Activated CD8-positive, alpha-beta memory T cell treated with anti-CD3 and anti-CD28 coated beads, Interleukin-2, amount 10 ng/mL, durations not matched to agents 7 days and 5 days (primary cell): ENCODE measurements at places on chromosomes 5 and 9. TPM values are rescaled to one million over a fixed set of nuclear protein-coding genes. Genes with fewer than 3 reads are reported as not detected.

AGXT2 gene
- not detected for total RNA-seq

NUTM2G gene
- not detected for total RNA-seq

TLX3 gene
- not detected for total RNA-seq

GOLM1 gene
- 5.5 TPM for total RNA-seq

NEURL1B gene
- 0.26 TPM for total RNA-seq

DNA sequence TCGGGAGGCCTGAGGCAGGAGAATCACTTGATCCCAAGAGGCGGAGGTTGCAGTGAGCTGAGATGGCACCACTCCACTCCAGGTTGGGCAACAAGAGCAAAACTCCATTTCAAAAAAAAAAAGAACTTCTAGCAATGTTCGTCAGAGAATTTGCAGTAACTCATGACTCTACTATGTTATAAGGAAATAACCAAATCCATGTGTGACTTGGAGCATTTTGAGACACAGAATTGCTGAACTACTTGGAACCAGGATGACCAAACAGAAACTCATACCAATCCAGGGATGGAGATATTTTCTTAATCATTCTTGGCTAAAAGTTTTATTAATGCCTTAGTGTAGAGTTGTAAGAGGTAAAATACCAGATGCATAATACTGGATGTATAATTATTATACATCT lies 99.9 kb upstream of the BNC2 start:
- H3K4me3 ChIP-seq = no peak overlapping the region
- no peaks in the 10 kb centered on the region for H3K4me1 ChIP-seq
- H3K27me3 ChIP-seq = no peaks in the 10 kb centered on the region
- no peak for DNase-seq
- H3K36me3 ChIP-seq = no peaks in the 10 kb centered on the region

CDC20B gene
- 0.75 TPM for total RNA-seq

TAF1L gene
- total RNA-seq = not detected

GRCh38 chr5:61669531-61669930 lies 337.5 kb downstream of the ZSWIM6 start:
- no peak overlapping the region for H3K27ac ChIP-seq
- no peak overlapping the region for H3K4me3 ChIP-seq
- peaks cover 5% of the 10 kb centered on the region for H3K4me1 ChIP-seq
- H3K27me3 ChIP-seq = peaks cover 15% of the 10 kb centered on the region

GRCh38 chr5:111680737-111681413 lies 76.1 kb downstream of the NREP start:
- H3K27me3 ChIP-seq = peaks cover 11% of the 10 kb centered on the region
- DNase-seq = no peak
- no peak overlapping the region for H3K4me3 ChIP-seq
- no peaks in the 10 kb centered on the region for H3K4me1 ChIP-seq
- no peaks in the 10 kb centered on the region for H3K36me3 ChIP-seq

FBP2 gene
- total RNA-seq = not detected

DNA sequence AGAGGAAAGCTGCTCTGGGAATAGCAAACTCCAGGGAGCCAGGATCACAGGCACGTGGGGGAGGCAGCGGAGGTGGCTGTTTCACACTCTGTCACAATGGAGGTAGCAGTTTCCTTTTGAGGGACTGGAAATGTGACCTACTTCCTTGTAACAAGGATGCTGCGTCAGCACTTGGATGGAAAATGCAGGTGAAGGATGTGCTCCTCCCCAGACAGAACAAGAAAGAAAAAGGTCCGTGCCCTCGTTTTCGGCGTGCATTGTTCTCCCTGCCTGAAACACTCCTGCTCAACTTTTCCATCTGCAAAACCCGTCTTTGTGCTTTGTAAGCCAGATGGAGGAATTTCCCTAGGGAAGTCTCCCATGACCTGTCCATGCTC lies 55.1 kb upstream of the SH3PXD2B start:
- peaks cover 8% of the 10 kb centered on the region for H3K27me3 ChIP-seq

DNA sequence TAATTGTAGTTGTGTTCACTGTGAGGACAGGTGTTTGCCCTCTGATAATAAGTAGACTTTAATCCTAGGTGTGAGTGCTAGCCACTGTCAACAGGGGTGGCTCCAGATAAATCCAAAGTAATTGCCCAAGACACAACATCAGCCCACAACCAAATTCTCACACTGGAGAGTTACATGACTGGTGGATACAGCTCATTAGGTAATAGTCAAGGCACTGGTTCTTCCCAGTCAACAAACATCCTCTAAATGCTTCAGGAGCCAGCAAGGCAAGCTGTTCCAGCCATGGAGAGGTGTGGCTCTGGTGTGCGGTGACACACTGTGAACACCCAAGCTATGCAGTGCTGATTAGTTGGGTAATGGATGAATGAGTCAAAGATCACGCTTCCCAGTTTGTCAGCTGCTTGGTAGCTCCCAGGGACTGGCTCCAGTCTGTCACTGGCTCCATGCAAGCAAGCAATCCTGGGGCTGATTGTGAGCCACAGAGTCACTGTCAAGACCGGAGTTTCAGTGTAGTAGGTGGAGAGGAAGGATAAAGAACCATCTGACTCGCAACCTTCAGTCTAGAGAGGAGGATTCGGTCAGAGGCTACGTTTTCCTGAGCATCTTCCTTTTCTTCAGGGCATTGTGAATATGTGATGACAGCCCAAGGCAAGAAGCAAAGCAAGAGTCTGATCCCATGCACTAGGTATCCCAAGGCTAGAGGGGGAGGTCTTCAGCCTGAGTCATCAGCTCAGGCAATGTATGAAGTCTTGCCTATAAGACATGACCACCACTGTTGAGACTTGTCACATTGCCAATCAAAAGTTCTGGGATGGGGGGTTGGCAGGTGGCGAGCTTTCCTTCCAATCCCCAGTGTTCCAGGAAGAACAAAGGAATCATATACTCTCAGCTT lies 63.1 kb downstream of the UGCG start:
- H3K4me3 ChIP-seq = no peak overlapping the region
- DNase-seq = no peak
- no peak overlapping the region for H3K27ac ChIP-seq
- peaks cover 30% of the 10 kb centered on the region for H3K27me3 ChIP-seq
- no peaks in the 10 kb centered on the region for H3K36me3 ChIP-seq
- H3K4me1 ChIP-seq = peaks cover 11% of the 10 kb centered on the region
